Smooth muscle cell of the umbilical artery (primary cell): ENCODE measurements at places on chromosomes 11 and 22. TPM values are rescaled to one million over a fixed set of nuclear protein-coding genes. Genes with fewer than 3 reads are reported as not detected.

The KCNC1 gene
- not detected in 2 replicates for total RNA-seq

The PDGFD gene
- 0.83 and 3.0 TPM in 2 replicates for total RNA-seq

The F2 gene
- not detected in 2 replicates for total RNA-seq

The ADAMTS8 gene
- not detected in 2 replicates for total RNA-seq

The TMEM191C gene
- 0.30 and 1.6 TPM in 2 replicates for total RNA-seq
